ENCODE measurements at places on chromosomes 11 and 22.

DNA sequence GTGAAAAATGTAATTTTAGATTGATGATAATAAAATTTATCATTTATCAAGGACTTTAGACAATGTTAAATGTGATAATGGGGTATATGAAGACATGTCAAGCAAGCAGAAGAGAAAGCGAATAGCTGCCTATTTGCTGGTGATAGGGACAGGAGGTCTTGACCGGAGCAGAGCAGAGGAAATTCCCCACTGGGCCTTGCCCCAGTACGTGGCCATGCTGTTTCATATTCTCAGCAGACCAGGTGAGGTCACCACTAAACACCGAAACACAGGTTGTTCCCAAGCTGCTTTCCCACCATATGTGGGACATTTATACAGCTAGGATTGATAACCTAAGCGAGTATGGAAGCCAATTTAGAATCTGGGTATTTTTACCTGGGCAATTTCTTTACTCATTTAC is 1629.6 kb downstream of the FAM181B start:
- no peak for DNase-seq

DNA sequence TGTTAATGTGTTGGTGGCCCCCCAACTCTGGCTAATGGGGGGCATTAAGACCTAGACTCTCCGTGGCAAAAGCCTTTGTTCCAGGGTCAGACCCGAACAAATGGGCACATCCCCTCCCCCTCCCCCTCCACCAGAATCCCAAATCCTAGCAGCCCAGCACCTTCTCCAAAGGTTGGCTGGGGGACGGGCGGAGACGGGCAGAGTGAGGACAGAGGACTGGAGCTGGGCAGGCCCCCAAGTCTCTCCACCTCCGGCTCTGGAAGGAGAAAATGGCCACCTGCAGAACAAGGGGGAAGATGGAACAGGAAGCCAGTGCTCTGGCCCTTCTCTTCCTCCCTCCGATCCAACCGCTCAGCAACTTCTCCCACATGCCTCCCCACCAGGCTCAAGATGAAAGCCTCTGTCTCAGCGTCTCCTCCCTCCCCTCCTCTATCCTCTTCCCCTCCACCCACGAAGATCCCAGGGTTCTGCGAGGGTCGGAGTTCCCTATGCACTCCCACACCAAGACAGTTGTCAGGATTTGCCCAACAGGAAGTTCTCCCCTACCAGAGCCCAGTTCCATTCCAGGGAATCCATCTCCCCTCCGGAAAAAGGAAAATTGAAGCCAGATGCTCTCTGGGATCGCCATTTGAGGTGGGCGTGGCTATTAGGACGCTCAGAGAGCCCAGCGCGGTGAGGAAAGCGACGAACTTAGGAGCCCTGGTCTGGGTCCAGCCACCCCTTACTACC is 20.1 kb downstream of the ADA2 start:
- no peak for DNase-seq

- no peak for DNase-seq
Observed at GRCh38 chr11:532527-532985, 2.8 kb downstream of the HRAS start.

- peak; percentile 68 for DNase-seq
Observed at GRCh38 chr11:9759519-9760192, 95.8 kb downstream of the SWAP70 start.

- no peak for DNase-seq
Observed at GRCh38 chr11:115267238-115267781, 236.9 kb downstream of the CADM1 start.

DNA sequence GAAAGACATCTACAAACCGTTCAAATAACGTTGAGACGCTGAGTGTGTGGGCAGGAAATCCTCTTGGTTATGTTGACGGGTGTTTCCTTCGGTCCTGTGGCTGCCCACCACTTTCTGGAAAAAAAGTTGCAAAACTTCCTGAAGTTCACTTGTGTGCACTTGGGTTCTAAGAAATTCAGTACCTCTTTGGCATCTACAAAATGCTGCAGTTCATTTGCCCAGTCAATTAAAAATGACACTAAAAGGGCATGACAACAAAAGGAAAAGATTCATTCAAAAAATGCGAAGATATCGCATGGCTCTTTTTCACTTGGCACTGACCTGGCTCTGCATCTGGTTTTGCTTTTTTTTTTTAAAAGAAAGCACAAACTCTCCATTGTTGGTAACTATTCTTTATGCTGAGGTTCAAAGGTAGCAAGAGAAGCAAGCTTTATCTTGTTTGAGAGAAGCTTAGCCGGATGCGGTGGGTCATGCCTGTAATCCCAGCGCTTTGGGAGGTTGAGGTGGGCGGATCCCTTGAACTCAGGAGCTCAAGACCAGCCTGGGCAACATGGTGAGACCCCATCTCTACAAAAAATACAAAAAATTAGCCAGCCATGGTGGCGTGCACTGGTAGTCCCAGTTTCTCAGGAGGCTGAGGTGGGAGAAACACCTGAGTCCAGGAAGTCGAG is 10.6 kb upstream of the XBP1 start:
- DNase-seq = no peak

- peak; percentile 52 for DNase-seq
Observed at GRCh38 chr11:122743949-122744348, 88.4 kb downstream of the UBASH3B start.

GRCh38 chr11:32829157-32829679 is 509 bp upstream of the PRRG4 start:
- DNase-seq = no peak

DNA sequence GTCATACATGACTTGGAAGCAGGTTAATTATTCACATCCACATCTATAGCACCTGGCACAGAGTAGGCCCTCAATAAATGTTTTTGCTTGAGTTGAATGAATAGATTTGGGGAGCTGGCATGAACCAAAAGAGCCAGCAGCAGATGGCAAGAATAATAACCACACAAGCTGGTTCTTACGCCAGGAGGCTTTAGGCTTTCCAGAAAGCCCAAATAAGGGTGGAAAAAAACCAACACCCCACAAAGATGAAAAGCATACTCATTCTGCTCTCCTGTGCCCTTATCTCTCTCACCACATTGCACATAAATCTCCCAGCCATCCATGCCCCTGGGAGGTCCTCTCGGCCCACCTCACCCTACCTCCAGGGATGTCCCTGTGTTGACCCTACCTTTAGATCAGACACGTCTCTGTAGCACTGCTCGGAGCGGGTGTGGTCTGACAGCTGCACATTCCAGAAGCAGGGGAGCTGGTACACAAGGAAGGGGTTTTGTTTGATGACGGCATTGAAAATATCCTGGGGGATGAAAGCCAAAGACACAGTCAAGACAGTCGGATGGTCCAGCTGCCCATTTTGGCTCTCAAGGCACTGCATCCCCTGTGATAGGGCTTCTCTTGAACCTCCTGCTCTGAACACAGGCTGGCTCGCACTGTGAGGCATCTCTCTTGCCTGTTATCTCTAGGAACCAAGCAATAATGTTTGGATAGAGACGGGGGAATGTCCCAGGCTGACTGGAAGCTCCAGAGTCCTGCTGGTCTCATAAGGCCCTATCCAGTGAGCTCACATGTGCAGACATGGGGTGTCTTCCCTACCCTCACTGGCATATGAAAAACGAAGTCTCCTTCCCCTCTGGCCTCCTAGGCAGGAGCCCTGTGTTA is 323.6 kb upstream of the SYN3 start:
- no peak for DNase-seq

DNA sequence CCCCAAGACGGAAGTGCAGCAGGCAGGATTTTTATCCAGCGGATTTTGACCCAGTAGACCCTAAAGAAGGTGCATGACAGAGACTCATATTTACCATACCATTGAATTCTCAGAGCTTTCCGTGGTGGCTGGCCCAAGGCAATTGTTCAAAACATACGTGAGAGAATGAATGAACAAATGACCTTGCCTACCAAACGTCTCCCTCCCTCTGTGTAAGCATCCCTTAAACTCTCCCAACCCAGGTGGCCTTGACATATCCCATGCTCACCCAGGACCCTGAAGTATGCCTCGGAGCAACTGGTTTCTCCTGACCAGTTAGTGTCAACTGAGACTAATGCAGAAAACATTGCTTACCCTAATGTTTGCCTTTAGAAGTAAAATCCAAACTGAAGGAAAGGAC is 154.9 kb downstream of the TEAD1 start:
- no peak for DNase-seq

- DNase-seq = no peak
Observed at GRCh38 chr11:117425679-117426296, 98.1 kb downstream of the CEP164 start.

DNA sequence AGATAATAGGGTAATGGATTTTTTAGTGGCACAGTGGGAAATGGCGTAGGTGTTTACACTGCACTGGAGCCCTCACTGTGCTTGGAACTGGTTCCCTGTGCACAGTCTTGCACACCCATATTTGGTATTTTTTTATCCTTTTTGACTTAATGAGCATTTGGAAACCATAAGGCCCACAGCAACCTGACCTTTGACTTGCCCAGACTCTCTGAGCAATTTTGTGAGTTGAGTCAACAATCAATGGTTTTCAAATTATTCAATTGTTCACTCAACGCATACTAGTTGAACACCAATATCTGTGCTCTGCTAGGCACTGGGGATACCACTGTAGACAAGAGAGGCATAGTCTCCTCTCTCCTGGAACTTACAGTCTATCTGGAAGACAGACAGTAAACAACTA is 14.3 kb downstream of the CD44 start:
- no peak for DNase-seq

GRCh38 chr22:43001271-43002201 is 13.4 kb downstream of the PACSIN2 start:
- DNase-seq = no peak

DNA sequence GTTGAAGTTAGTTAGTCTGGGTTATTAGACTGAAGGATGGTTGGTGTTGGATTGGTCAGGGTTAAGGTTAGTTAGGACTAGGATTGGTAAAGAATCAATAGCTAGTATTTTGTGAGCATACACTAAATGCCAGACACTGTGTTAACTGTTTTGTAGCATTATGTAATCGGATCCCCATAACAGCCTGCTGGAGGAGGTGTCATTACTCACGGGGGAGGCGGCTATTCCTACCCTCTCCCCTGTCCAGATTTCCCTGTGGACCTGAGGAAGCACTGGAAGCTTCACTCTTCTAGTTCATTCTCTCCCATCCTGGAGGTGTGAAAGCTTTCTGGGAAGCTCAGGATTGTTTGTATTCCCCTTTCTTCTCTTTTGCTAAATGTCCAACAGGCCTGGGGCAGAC is 40.5 kb upstream of the KCNJ11 start:
- no peak for DNase-seq

GRCh38 chr11:8232849-8233606 is 30.6 kb downstream of the LMO1 start:
- DNase-seq = no peak

DNA sequence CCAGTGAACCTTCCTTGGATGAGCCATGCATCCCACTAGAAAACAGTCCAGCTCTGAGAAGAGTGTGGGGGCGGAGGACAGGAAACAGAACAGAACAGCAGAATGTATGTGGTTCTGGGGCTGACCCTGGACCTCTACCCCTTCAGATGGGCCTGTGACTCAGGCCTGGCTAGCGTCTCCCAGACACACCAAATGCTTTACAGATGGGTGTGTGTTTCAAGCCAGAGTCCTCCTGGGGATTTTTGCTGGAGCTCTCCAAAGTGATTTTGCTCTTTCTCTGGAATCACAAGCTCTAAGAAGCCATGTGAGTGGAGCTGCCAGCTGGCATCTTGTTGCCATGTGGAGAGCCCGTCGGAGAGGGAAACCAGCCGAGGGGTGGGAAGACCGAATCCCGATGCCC is 13.2 kb upstream of the C1QTNF4 start:
- no peak for DNase-seq

DNA sequence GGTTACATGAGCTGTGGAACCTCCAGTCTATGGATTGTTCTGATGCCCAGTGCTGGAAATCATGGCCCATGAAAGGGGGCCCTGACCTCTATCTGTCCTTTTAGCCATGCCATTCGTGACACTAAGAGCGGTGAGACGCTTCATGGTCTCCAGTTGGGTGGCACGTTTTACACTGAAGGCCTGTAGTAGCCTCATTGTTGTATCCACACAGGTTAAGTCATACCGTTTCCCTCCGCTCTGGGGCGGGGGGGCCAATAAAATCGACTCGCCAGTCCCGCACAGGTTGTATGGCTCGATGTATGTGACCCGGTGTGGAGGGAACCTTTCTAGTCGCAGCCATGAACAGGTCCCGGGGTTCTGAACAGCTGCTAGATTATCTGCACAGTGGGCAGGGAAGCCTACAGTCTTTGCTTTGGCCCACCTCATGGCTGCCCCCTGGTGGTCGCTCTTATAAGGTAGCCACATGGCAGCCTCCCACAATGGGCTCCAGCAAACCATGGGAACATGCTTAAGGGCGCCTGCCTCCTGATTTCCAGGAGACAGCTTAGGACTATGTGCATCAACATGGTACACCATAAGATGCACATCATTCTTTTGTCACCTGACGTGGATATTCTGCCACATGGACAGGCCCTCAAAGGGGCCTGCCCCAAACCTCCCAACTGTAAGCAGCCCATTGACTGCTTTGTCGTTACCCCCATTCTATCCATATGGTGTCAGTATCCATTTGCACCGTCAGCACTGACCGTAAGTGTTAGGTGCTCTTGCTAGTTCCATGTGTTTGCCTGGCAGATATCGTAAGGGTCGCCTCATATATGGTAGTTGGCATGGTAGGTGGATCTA is 19.7 kb upstream of the APOL3 start:
- DNase-seq = peak; percentile 85

All from stimulated activated CD8-positive, alpha-beta memory T cell treated with anti-CD3 and anti-CD28 coated beads, Interleukin-7, amount 100 ng/mL, for 1 hour (primary cell).